ENCODE measurements at places on chromosomes 6 and 20.

DNA sequence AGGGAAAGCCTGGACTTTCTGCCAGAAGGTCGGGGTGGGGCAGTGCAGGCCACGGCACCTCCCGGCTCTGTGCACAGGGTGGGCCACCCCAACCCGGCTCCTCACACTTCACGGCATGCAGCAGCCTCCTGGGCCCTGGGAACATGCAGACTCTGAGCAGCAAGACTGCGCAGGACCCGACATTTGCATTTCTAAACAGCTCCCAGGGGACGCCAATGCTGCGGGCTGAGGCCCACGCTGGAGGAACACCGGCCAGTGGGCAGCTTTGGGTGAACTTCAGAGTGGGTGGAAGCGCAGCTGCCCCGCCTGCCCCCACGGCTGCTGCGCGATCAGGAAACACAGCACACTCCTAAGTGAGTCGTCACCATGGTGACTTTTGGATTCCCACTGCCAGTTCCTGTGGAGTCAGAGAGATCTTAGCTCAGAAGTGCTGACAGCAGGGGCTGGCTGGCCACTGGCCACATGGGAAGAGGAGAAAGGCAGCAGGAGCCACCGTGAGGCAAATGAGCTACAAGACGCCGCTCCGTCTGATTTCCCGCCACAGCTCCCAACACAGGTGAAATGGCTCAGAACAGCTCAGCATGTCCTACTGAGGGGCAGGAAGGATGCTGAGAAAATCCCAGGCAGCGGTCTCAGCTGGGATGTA, 52.1 kb downstream of the RNASET2 start:
- no peak for DNase-seq

DNA sequence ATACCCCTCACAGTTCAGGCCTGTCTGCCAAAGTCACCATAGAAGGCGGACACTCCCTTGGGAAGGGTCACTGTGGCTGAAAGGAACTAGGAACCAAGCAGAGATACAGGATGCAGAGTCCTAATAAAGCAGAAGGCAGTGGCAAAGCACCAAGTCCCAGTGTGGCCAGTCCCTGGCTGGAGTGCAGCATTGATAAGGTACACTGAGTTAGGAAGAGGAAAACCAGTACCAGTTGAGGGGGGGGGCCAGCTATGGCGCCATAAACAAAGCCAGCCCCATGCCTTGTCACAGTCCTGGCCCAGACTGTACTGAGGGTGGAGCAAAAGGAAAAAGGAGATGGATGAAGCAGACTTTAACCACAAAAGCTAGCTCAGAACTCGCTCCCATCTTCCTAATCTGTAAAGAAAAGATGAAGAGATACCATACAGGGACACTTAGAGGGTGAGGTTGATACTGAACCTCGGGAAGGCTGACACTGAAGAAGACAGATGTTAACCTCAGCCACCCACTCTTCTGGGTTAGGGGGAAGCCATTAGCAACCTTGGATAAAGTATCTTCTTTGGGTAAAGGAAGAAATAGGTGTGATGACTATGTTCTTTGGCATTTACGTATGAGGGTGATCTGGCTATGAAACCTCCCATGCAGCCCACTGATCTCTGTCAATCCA, 7.8 kb downstream of the ABHD12 start:
- DNase-seq, result no peak

DNA sequence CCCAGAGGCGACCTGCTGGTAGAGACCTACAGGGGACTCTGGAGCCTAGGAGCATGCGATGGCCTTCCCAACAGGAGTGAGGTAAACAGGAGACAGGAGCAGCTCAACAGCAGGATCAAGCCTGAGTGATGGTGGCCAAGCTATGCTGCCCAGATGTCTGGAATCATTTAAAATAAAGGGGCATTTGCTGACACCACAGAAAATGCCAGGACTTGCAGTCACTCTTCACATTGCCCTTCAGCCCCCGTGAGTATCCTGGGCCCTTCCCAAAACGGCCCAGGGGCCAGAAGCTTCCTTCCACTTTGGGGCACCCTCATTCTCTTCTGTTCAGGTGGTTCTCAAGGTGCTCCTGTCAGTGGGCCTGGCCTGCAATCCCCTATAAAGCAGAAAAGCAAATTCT, 23.2 kb downstream of the INSM1 start:
- DNase-seq, result no peak

GRCh38 chr6:28354688-28355554, 5.2 kb downstream of the ZKSCAN3 start:
- DNase-seq, result no peak

GRCh38 chr20:49219091-49219923, at the start of gene DDX27:
DDX27 (plus strand) TSS chr20:49219416; CDS start chr20:49219449, 33 bp downstream.
- DNase-seq, result peak; percentile 99

DNA sequence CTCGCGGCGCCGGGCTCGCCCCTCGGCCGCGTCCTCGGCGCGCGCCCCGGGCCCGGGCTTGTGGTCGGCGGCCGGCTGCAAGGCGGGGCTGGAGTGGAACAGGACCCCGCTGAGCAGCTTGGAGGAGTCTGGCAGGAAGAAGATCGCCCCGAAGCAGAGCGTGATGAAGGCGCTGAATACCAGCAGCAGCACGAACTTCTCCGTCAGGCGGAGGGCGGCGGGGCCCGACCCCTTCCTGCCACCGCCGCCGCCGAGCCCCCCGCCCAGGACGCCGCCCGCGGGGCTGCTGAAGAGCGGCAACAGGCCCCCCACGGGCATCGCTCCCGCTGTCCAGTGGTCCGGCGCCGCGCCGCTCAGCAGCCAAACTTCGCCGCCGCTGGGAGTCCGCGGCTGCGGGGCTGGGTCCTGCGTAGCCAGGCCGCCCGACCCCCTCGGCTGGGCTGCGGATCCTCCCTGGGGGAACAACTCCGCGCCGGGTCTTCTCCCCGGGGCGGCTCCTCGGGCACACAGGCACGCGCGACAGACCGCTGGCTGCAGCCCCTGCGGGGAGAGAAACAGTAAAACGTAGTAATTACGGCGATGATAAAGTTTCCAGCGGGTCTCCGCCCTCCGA, 707 bp downstream of the MAN1A1 start:
- DNase-seq, result no peak

DNA sequence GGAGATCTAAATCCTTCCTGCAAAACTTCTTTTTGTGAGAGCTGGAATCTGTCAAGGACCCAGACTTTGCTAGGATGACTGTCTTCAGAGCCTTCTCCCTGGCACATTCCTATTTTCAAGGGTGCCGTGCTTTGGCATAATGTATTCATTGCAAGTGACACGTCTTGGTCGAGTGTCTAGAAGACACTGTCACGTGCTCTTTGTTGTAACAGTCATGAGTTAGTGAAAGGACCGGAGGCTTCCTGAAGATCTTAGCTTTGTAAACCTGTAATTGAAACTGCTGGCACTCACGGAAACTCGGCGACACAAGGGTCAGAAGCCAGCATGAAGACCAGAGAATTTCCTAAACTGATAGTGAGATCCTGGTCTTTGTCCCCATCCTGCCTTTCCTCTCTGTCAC, 19.7 kb upstream of the TAGAP start:
- DNase-seq, result no peak

- DNase-seq, result no peak
These were observed 3.1 kb downstream of the CPXM1 start for GRCh38 chr20:2797136-2797983.

DNA sequence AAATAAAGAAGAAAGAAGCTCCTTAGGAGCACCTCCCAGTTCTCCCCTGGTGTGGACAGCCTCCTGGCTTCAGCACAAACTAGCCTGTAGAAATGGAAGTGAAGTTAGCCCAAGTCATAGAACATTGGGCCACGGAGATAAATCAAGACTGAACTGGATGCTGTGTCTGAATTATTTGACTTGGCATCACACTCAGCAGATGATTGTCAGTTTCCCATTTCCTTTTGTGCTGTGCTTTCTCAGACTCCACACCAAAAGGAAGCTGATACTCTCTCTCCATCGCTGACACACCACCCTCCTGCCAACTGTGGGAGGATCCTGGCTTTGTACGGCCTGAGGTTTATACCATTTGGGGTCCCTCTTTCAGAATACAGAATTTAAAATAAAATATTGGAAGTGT, 209.8 kb downstream of the TFAP2A start:
- DNase-seq, result no peak

- no peak for DNase-seq
These were observed 227.3 kb downstream of the ERMARD start for GRCh38 chr6:169978615-169979161.

DNA sequence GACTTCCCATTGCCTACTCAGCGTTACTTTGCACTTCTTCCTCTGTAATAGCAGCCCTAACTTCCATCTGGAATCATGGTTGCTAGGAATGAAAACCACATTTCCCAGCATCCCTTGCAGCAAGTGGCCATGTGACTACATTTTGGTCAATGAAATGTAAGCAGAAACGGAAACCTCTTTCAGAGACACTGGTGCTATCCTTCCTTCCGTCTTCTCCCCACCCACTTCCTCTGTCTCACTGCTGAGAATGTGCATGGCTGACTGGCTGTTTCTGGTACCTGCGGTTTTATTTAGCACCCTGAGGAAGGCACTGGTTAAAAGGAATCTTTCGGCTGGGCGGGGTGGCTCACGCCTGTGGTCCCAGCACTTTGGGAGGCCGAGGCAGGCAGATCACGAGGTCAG, 107.4 kb downstream of the SCML4 start:
- no peak for DNase-seq

DNA sequence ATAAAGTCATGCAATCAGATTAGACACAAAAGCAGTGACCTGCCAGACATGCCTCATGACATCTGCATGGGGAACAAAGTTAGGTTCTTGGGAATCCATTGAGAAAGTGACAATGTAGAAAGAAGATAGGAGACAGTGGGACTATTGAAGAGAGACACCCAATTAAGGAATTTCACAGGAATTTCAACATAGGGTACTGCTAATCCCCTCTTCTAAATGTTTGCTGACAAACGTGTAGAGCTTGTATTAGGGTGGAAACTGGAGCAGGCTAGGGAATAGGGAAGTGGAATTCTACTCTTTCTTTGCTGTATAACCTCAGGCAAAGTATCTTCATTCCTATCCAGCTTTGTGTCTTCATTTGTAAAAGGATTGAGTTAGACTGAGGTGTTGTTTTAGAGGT, 409.4 kb upstream of the SASH1 start:
- DNase-seq, result no peak

- no peak for DNase-seq
These were observed 159.5 kb upstream of the MAFB start for GRCh38 chr20:40848526-40848925.
